COR-L47 (cell line): ENCODE measurements at places on chromosomes 11 and 22.
A peak's percentile ranks its signal among the peaks of the same experiment; 100 is the strongest.

GRCh38 chr11:119701591-119702549 is 27.1 kb downstream of the NECTIN1 start:
- no peak for DNase-seq

DNA sequence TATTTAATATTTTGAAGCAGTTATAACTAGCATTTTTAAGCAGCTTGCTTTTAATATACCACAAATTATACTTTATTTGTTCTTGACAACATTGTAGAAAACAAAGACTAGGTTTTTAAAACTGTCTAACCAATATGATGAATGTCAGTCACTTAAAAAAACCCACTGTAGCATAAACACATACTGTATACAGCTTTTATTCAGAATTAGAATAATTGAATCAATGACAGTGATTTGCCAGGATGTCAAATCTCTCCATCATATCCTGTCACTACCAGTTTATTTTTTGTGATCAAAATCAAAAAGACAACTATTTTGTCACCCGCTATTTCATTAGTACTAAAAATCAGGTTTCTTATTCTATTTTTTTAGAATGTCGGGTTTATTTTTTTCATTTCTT is 26.5 kb downstream of the PAX6 start:
- DNase-seq, result no peak

DNA sequence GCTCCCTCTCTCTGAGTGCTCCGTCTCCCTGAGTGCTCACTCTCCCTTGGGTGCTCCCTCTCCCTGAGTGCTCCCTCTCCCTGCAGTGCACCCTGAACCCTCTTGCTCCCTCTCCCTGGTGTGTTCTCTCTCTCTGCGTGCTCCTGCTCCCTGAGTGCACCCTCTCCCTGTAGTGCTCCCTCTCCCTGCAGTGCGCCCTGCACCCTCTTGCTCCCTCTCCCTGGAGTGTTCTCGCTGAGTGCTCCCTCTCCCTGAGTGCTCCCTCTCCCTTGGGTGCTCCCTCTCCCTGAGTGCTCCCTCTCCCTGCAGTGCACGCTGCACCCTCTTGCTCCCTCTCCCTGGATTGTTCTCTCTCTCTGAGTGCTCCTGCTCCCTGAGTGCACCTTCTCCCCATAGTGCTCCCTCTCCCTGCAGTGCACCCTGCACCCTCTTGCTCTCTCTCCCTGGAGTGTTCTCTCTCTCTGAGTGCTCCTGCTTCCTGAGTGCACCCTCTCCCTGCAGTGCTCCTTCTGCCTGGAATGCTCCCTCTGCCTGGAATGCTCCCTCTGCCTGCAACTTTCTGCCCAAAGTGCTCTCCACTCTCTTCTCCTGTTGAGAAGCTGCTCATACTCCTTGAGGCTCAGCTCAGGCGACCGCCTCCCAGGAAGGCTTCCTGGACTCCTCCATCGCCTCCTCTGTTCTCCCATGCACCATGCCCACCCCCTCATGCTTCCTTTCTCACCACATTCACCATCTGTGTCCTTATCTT is 48.4 kb upstream of the WNT7B start:
- no peak for DNase-seq

DNA sequence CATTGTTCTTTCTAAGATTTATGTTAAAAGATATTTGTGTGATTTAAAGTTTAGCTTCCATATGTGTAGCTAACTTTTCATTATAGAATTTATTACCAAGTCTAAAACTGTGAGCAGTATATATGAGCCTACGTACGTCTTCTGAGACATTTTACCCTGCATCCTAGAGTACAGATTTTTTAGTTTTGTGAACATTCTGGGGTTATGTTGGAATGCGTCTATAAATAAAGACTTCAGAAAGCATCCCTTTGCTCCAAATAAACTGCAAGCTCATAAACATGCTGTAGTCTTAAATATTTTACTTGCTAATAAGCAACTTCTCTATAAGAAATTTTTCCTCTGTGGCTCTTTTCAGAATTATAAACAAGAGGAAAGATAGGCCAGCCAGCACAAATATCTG is 236.5 kb downstream of the DDX10 start:
- DNase-seq, result no peak

DNA sequence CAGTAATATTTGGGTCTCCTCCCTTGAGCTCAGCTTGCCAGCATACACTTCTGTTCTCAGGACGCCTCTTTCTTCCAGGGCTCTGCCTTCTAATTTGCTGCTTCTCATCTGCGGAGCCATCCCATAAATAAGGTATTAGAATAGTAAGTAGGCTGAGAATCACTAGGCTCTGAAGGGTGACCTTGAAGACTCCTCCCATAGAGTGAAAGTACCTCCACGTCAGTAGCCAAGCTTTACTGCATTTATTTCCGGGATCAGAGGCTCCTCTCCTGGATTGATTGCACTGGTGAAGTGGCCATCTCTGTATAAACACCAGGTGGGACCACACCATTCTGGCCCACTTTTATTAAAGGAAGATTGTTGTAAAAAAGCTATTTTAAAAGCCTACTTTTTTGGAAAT is 315.5 kb downstream of the FAT3 start:
- no peak for DNase-seq

- DNase-seq, result no peak
Measured at GRCh38 chr11:43747130-43747802, 66.7 kb downstream of the HSD17B12 start.

DNA sequence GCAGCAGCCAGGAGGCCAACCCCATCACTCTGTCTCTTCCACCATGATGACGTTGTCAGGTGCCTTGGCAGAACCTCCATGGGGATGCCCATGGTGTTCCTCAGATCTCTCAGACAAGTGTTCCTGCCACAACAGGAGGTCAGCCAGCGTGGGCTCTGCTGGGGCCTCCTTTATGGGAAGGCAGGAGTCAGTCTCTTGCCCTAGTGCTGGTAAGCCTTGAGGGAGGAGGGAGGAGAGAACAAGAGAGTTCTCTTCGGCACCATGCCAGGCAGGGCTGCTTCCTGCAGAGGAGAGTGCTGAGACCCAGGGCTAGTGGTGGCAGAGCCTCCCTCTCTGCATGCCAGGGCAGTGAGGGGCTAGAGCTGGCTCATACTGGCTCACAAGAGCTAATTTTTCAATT is 32.5 kb downstream of the GNAZ start:
- DNase-seq, result no peak

DNA sequence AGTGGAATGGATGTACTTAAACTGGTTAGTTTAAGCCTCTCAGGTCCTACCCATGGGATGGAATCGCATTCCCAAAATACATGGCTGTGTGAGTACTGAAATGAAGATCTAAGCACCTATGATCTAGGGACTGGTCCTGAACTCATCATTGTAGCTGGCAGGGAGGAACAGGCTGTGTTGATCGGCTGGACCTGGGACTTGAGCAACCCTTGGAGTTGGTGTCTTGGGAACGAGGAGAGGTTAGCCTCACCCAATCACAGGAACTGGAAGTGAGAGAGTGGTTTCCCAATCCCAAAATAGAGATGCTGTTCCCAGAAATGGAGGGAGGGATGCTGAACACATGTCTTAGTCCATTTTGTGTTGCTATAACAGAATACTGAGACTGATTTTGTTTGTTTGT is 16.4 kb upstream of the ASCC2 start:
- no peak for DNase-seq

GRCh38 chr22:48778308-48779195 is 1049.1 kb downstream of the BRD1 start:
- DNase-seq, result no peak

GRCh38 chr11:62974848-62975522 is 9.8 kb downstream of the SLC22A6 start:
- peak; percentile 81 for DNase-seq

DNA sequence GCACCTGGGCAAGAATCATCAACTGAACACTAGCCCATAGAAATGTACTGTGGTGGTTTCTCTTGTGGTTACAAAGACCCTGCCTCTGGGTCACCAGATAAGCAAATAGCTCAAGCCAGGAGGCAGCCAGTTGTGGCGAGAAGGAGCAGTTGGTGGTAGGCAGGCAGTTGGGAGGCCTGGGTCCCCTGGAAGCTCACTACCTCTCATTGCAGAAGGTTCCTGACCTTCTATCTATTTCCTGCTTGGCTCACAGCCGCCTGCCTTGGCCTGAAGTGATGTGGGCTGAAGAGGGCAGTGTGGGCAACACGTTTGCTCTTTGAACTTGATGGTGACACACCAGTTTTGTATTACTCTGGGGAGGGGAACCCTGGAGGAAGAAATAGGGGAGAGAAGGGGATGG is 34.7 kb downstream of the NECTIN1 start:
- DNase-seq, result no peak

- DNase-seq, result no peak
Measured at GRCh38 chr22:42376711-42377554, 55.3 kb downstream of the NFAM1 start.

DNA sequence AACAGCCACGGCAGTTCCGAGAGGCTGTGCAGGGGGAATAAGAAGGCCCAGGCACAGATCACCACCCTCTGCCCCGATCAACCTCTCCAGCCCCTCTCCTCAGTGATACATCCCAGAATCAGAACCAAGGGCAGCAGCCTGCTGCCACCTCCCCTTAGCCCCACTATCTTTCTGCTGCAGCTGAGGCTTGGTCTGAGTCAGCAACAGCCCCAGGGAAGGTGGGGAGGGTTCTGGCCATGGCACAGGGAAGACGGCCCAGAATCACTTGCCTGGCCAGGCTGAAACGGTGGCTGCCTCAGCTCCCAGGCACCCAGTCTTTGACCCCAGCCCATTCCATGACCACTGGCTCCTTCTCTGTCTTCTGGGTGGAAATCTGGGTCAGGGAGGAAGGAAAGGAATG is 2.3 kb downstream of the CHID1 start:
- DNase-seq, result no peak

- no peak for DNase-seq
Measured at GRCh38 chr11:9787260-9787659, 123.4 kb downstream of the SWAP70 start.

- peak; percentile 20 for DNase-seq
Measured at GRCh38 chr22:49084206-49084605, 743.5 kb downstream of the BRD1 start.

DNA sequence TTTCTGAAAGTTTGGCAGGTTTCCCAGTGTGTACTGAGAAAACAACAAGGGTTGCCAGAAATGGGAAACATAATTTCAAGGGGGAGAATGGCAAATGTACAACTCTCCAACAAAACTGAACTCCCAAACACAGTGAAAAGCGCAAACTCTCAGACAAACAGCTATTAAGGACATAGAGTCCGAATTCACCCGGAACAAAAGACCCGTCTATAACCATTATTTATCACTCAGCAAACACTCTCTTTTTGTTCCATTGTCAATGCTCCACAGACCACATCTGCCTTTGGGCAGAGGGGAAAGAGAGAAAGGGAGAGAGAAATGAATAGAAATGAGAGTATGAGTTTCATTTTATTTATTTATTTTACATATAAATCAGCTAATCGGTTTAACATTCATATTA is 21.7 kb downstream of the KIRREL3 start:
- DNase-seq, result peak; percentile 94

- peak; percentile 11 for DNase-seq
Measured at GRCh38 chr11:133966172-133966651, 9.4 kb upstream of the IGSF9B start.

DNA sequence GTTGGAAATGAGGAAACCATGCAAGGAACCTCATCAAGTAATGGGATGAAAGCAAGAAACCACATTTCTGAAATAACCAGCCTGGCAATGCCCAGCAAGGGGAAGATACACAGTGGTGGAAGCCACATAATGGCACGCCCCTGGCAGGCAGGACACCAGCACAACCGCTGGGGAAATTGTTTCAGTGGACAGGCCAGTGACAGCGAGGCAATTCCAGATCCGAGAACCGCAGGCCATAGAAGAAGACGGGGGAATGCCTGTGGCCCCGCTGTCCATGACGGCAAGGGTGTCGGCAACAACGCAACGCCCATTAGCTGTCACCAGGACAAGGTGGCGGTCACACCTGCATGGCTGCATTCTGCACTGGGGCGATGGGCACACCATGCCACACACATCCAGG is 1389.6 kb downstream of the BRD1 start:
- DNase-seq, result no peak

GRCh38 chr11:69821511-69822040 is 2.4 kb upstream of the FGF3 start:
- no peak for DNase-seq

DNA sequence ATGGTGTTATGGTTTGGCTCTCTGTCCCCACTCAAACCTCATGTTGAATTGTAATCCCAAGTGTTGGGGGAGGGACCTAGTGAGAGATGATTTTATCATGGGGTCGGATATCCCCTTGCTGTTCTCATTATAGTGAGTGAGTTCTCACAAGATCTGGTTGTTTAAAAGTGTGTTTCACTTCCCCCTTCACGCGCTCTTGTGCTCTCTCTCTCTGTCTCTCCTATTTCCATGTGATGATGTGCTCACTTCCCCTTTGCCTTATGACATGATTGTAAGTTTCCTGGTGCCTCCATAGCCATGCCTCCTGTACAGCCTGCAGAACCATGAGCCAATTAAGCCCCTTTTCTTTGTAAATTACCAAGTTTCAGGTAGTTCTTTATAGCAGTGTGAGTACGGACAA is 765.1 kb downstream of the KCNA4 start:
- DNase-seq, result no peak

DNA sequence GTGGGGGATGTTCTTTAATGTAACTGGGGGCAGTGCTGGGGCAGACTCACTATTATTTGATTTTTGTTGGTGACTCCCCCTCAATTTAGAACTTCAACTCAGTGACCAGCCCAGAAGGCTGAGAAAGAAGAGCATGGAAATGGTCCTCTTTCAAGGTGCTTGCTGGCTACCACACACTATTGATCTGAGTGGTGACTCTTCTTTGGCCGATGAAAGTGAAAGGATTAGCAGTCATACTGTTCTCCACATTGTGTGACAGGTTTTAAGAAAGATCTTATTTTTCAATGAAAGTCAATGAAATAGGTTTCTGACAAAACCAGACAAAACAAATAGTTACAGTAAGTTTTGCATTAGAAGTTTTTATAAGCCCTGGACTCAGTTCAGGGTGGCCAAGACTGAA is 29.9 kb downstream of the NLRP14 start:
- DNase-seq, result no peak

GRCh38 chr22:25091458-25091857 is 108.2 kb upstream of the CRYBB3 start:
- DNase-seq, result no peak

GRCh38 chr11:32987851-32988250 is 27.8 kb upstream of the DEPDC7 start:
- DNase-seq, result no peak

- DNase-seq, result no peak
Measured at GRCh38 chr11:35133656-35134055, 5.3 kb upstream of the CD44 start.

GRCh38 chr22:32854351-32854804 is 52.9 kb downstream of the TIMP3 start:
- DNase-seq, result no peak

DNA sequence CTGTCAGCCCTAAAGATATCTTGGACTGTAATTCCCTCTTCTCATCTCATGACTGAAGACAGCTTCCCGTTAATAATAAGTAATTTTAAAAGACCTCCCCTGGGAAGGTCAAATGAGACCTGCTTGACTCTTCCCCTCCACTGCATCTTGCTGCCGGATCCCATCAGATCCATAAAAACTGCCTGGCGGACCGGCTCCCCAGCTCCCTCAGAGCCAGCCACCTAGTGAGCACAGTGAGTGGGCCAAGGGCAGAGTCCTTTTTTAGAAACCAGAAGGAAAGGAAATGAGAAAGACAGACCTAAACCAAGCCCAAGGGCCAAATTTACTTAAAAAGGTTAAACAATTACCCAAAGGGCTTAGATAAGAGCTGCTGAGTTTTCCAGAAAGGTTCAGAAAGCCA is 595.3 kb downstream of the OPCML start:
- no peak for DNase-seq
